ENCODE measurements at places on chromosomes 6 and 20.

DNA sequence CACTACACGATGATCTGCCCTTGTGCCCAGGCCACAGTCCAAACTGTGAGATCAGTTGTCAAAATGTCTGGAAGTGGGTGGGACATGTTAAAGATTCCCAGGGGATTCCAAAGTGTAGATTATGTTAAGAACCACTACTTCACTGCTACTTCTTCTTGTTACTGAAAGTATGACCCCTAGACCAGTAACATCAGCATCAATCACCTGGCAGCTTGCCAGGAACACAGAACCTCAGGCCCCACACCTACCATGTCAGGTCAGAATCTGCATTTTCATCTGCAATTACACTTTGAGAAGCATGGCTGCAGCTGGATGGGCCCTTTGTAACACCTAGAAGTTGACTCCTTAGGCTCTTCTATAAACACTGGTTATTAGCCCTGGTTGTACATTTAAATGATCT lies 36.1 kb downstream of the RFPL4B start:
- DNase-seq = no peak

DNA sequence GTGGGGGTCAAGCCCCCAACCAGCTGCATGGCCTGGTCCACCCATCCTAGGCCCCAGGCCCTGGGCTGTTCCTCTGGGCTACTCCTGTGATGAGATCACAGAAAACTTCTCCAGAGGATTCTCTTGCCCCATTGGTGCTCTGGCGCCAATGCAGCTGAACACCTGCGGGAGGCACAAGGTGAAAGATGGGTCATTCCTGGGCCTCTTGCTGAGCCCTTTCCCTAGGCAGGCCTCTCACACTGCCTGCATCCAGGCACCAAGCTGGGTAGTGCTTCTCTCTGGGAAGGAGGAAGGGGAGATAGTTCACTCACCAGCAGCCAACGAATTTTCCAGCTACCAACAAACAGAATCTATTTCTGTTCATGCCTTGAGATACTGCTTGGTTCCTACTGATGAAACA lies 142.1 kb downstream of the PXDC1 start:
- no peak for DNase-seq

DNA sequence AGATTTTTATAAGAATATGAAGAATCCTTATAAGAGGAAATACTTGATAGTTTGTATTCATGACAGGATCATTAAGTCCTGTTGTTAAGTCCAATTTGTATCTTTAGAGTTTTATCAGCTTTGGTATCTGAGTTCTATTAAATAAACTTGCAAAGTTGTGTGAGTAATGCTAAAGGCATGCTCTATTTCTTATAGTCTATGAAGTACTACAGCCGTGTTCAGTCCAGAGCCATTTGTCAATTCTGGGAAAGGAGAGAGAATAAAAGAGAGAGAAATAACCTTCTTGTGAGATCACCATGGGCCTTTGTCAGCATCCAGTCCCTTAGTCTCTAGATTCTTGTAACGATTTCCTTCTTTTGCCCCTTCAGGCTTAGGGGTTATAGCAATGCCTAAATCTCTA lies 181.2 kb upstream of the POU3F2 start:
- DNase-seq = no peak

- DNase-seq = no peak
Measured at GRCh38 chr20:8388707-8389106, 256.6 kb downstream of the PLCB1 start.

- no peak for DNase-seq
Measured at GRCh38 chr6:113428702-113429101, 428.4 kb upstream of the MARCKS start.

- peak; percentile 85 for DNase-seq
Measured at GRCh38 chr20:5652626-5653553, 97.3 kb upstream of the SHLD1 start.

GRCh38 chr6:80148220-80148619 lies 41.7 kb downstream of the BCKDHB start:
- no peak for DNase-seq

DNA sequence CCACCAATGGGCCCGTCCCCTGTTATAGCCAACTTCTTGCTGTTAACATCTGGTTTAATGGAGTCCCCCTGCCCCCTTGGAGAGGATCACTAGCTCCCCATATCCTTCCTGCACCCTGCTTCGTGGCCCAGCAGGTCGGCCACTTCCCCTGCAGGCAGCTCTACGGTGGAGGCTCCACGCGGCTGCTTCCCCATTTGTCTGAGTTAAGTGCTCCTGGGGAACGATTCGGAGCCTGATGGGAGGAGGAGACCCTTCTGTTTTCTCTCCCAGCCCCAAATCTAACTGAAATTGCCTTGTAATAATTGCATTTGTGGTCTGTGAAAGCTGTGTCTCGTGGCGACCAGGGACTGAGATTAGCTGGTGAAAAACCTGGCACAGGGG lies 74.6 kb downstream of the SULF2 start:
- DNase-seq = peak; percentile 25

GRCh38 chr6:91600561-91600960 lies 1013.7 kb upstream of the MAP3K7 start:
- DNase-seq = no peak

GRCh38 chr6:108476847-108477430 lies 83.8 kb upstream of the FOXO3 start:
- DNase-seq = no peak

DNA sequence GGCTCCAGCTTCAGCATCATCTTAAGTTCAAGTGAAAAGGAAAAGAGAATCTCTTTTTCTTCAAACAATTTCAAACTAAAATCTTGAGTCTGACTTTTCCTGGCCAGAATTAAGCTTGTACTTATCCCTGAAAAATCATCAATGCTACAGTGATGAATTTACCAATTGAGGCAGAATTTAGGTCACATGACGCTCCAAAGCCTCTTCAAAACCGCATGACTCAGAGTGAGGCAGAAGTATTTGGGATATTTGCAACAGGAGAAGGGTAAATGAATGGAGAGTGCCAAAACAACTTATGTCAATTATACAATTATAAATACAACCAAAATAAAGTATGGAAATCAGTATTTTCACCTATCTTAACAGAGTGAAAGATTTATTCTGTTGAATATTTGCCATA lies 515.5 kb downstream of the COL12A1 start:
- DNase-seq = no peak

DNA sequence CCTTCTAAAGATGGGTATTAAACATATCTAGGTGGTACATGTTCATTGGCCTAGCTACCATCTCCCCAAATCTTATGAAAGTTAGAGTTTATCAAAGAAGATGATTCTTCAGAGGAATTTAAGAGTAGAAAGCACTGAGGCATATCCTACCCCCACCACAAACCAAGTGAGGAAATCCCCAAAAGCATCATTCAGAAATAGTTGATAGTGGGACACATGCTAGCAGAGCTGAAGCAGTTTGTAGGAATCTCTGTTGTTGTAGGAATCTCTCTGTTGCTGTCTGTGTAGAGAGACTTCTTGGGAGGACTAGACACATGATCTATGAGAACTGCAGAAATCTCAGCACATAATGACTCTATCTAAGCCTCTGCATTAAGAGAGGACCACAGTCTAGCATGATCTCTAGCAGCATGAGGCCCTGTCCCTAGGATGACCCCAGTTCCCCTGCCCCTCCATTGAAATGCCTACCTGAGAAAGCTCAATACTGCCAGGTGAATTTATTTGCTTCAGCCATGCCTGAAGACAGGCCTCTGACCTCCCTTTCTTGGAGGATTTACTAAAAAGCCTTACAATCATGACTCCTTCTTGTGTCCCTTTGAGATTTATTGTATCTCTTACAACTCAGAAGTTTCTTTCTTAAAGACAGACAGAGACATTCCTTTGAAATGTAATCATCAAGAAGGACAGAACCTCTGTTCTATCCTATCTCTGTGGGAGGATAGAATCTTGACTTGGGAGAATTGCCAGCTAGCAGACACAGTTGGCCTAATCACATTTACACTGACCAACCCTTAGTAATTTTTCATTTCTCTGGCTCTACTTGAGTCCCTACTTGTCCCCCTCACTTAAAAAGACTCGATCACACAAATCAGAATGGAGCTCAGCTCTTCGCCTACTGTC lies 582.4 kb downstream of the PHF3 start:
- DNase-seq = no peak

- DNase-seq = no peak
Measured at GRCh38 chr6:161134550-161135298, 139.1 kb downstream of the AGPAT4 start.

DNA sequence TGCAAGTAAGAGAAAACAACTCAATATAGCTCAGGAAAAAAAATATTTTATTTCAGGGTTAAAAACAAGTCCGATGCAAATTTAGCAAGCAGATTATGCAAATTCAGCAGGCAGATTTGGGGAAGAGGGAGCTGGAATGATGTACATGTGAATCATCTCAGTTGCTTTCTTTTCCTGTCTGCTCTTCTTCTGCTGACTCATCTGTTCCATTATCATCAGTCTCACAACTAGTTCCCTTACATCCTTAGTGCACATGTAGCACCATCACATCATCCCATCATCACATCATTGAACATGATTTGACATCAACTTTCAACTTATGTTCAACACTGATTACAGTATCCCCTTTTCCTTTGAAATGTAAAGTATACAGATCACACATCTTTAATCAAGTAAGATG lies 11.5 kb upstream of the DEFB113 start:
- no peak for DNase-seq

- DNase-seq = peak; percentile 3
Measured at GRCh38 chr6:167825332-167826229, 1.1 kb upstream of the AFDN start.

DNA sequence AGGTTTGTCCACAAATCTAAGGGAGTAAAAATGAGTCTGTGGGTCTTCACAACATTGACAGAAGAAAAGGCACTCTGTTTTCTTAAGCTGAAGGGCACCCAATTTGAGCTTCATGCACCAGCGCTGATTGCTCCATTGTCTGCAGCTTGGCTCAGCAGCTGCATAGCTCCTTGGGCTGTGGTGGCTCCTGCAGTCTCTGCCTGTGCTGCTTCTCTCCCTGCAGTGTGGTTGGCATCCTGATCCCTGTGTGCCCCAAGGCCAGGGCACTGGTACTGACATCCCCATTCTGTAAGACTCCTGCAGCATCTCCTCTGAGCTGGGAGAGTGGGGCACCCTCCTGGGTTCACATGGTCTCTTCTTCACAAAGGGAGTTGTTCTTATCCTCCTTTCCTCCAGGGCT lies 83.2 kb upstream of the B3GAT2 start:
- no peak for DNase-seq

DNA sequence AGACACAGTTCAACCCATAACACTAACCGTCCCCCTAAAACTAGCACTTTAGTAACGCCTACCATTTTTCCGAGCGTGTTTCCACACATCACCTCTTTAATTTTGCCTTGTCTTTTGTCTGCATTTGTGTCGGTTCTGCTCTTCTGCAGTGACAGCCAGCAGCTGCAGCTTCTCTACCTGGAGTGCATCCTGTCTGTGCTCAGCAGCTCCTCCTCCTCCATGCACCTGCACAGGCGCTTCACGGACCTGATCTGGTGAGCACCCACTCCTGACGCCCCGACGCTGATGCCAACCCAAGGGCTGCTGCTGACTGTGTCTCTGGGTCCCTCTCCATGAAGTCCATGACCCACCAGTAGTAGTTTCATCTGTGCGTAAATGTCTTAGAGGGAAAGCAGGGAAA lies 35.4 kb upstream of the PBOV1 start:
- DNase-seq = no peak

DNA sequence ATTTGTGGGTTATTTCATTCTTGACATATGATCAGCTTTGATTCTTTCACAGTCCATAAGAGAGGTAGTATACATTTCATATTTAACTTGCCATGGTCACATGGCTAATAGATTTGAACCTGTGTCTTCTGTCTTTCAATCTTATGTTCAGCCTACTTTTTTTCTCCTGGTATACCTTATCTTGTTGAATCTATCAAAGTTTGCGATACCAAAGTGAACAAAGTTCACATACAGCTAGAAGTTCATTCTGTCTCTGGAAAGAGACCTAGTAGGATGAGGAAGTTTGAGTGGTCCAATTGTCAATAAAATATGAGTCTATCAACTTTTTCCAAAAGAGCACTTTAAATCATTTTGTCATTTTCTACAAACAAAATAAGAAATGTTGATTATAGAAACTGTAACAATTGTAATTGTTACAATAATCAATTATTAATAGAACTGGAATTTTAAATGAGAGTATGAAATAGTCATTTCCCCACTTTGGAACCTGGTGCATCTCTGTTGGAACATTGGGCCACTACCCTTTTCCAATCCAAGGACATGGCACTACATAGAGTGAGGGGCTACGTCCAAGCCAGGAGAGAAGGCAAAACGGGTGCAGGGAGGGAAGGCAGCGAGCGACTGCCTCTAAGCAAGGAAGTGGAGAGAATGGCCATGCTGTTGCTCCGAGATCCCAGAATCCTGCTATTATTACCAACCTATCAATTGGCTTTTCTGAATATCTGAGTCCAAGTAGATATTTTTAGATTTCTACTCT lies 194.2 kb upstream of the FOXQ1 start:
- DNase-seq = no peak

DNA sequence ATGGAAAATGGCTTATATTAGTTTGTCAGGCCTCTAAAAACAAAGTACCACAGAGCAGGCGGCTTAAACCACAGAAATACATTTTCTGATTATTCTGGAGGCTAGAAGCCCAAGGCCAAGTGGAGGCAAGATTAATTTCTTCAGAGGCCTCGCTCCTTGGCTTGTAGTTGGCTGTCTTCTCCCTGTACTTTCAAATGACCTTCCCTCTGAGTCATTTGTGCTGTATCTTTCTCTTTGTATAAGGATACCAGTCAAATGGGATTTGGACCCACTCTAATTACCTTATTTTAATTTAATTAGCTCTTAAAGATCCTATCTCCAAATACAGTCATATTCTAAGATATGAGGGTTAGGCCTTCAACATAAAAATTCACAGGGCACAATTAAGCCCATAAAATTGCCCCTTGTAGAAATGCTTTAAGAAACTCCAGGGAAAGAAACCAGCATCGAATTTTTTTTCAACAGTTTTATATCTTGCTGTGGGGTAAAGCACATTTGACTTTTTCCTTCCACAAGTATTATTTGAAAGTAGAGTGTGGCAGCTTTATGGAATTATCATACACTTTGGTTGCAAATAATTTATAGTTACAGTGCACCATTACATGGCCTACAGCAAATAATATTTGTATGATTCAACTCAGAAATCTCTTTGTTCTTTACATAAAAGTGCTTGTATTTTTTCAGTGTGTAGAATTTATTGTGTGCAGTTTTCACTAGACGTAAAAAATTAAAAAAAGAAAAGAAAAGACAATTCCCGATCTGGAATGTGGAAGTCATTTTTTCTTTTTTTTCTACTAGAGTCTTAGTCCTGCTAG lies 706.1 kb downstream of the KIF16B start:
- no peak for DNase-seq

- DNase-seq = no peak
Measured at GRCh38 chr6:144543006-144543871, 258.1 kb downstream of the UTRN start.

DNA sequence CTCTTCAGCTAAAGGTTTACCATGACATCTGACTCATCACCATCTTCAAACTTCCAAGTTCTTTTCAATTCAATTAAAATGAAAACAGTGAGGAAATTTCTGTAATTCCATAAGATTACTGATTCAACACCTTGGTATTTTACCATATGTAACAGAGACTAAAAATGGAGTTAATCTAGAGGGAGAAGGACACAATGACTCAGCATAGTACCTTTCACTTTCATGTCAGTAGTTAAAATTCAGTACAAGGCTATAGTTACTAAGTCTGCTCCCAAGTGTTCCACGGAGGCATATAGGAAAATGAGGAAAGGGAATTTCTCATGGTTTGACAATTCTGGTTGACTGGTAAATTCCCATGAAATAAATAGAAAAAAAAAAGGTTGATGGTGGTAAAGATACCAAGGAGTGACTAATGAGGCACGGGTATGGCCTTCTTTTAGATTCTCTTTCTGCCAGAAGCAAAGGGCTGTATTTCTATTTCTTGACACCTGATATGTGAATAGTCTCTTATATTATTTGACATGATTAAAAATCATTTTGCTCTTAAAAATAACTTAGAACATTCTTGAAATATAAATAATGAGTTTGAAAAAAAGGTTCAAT lies 526.7 kb upstream of the ADGRB3 start:
- DNase-seq = no peak

Data from inflammatory macrophage (primary cell).